ENCODE measurements at places on chromosomes 1 and 21. TPM values are rescaled to one million over a fixed set of nuclear protein-coding genes. Genes with fewer than 3 reads are reported as not detected.

Gene OR6K3
- total RNA-seq, result not detected

Gene NUP210L
- not detected for total RNA-seq

Gene KLHDC9
- total RNA-seq, result 1.9 TPM

Gene MYOM3
- 5.8 TPM for total RNA-seq
